ENCODE measurements at places on chromosomes 2 and 18. TPM values are rescaled to one million over a fixed set of nuclear protein-coding genes. Genes with fewer than 3 reads are reported as not detected.

SGO2 gene
- total RNA-seq: 9.1 TPM

GRB14 gene
- not detected for total RNA-seq

GPR155 gene
- total RNA-seq: 2.2 TPM

FAM124B gene
- total RNA-seq: 0.26 TPM

TRAF3IP1 gene
- 4.7 TPM for total RNA-seq

C18orf32 gene
- total RNA-seq: 39.6 TPM

SPEG gene
- total RNA-seq: 8.5 TPM

ANKRD30BL gene
- not detected for total RNA-seq

ANO7 gene
- total RNA-seq: 1.4 TPM

WDR35 gene
- 10.1 TPM for total RNA-seq

Data from epithelial cell of alveolus of lung (primary cell).